ENCODE measurements at places on chromosomes 6 and 20.

GRCh38 chr6:22445946-22446345 lies 123.4 kb upstream of the HDGFL1 start:
- DNase-seq = no peak

GRCh38 chr6:126804332-126805064 lies 314.0 kb upstream of the RSPO3 start:
- no peak for DNase-seq

GRCh38 chr20:63055575-63056235 lies 48.9 kb upstream of the BHLHE23 start:
- DNase-seq = no peak

- no peak for DNase-seq
Measured at GRCh38 chr20:52081066-52081465, 110.5 kb downstream of the ZFP64 start.

DNA sequence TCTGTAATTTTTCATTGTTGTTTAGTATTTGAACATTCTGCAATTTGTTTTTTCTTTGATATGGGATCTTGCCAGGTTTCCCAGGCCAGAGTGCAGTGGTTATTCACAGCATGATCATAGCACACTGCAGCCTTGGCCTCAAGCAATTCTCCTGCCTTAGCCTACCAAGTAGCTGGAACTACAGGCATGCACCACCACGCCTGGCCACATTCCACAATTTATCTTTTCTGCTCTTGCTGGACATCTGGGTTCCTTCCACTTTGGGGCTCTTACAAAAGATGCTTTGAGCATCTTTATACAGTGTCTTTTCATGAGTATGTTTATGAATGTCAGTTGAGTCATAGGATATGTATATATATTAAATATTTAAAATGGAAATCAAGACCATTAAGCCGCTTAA lies 42.0 kb downstream of the PGM3 start:
- DNase-seq = no peak

GRCh38 chr6:127966616-127967015 lies 65.8 kb upstream of the THEMIS start:
- DNase-seq = no peak

DNA sequence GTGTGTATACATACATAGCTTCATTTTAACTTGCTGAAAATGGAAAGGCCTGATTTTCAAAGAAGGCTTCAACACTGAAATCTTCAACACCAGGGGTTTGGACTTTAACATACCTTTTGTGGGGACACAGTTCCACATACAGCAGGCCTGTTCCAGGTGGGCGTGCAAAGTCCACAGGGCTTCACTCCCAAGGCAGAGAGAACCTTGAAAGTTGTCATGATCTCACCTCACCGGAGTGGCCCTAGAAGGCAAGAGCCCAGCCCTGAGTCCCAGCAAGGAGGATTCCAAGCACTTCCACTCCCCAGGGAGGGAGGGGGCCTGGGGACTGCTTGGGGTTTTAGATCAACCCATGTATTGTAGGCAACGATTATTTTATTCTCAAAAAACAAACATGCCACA lies 47.2 kb downstream of the TMEM242 start:
- no peak for DNase-seq

All from CD4-positive, alpha-beta T cell treated with Interleukin-4 for 1 hour (primary cell).